Stimulated activated naive CD4-positive, alpha-beta T cell treated with Interleukin-2 at 50 U/mL for 16 hours (primary cell): ENCODE measurements at places on chromosomes 1 and 21.

DNA sequence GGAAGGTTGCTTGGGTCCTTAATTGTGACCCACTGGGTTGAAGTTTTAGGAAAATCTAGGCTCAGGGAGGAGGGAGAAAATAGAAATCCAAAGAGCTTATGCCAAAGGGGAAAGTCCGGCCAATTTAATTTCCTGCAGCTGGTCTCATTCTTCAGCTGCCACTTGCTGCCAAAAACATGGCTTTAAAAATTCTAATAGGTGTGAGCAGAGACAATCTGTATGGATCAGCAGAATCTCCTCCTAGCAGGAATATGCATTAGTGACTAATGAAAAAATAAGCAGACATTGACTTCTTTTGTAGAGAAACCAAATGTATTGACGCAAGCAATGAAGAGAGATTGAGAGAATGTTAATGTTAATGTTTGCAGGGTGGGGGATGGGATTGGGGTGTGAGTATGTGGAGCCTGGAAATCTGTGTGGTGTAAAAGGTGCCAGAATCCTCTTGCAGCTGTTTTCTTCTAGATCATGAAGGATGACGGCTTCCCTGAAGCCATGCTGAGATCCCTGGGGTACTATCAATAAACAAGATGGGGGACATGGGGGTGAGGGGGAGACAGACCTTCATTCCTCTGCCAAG lies 35.3 kb downstream of the VWA5B1 start:
- DNase-seq: no peak

DNA sequence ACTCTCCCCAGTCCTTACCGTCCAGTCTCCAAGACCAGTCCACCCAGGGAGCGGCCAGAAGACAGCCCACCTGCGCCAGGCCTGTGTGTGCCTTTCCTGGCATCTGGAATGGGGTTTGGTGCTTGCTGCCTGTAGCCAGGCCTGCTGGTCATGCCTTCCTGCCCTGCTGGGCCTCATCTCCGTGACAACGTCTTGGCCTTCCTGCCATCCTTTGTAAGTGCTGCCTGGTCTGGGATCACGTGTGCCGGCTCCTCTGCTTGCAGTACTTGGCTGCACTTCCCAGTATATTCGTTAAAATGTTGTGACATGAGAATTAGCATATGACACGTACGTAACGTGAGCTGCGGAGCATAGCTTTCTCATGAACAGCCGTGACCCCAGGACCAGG lies 145.3 kb upstream of the COL6A1 start:
- DNase-seq: no peak

GRCh38 chr1:212203630-212204029 lies 81.6 kb upstream of the PPP2R5A start:
- DNase-seq: no peak

- DNase-seq: no peak
These were observed 8.2 kb downstream of the PI4KB start for GRCh38 chr1:151318975-151319374.

DNA sequence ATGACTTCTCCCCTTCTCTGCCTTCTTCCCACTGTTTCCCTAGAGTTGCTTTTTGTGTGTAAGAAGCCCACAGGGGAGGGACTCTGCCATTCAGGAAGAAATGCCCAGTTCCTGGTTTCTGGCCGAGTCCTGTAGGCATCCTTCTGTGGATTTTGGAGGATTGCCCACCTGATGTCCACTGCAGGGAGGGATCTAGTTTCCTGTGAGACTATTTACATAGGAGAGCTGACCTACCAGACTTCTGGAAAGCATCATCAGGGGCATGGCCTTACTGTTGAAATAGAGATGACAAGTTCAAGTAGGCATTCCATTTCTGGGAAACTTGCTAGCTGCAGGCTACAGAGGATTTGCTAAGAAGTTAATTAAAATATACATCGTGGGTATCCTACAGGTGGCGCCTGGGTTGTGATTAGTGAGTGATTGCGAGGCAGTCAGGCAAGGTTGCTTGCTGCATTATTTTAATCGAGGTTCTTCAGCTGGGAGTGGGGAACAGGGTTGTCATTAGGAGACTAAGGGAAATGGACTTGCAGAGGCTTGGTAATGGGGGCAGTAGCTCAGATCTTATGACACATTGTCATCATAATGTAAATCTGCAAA lies 148.7 kb downstream of the HHAT start:
- DNase-seq: no peak

DNA sequence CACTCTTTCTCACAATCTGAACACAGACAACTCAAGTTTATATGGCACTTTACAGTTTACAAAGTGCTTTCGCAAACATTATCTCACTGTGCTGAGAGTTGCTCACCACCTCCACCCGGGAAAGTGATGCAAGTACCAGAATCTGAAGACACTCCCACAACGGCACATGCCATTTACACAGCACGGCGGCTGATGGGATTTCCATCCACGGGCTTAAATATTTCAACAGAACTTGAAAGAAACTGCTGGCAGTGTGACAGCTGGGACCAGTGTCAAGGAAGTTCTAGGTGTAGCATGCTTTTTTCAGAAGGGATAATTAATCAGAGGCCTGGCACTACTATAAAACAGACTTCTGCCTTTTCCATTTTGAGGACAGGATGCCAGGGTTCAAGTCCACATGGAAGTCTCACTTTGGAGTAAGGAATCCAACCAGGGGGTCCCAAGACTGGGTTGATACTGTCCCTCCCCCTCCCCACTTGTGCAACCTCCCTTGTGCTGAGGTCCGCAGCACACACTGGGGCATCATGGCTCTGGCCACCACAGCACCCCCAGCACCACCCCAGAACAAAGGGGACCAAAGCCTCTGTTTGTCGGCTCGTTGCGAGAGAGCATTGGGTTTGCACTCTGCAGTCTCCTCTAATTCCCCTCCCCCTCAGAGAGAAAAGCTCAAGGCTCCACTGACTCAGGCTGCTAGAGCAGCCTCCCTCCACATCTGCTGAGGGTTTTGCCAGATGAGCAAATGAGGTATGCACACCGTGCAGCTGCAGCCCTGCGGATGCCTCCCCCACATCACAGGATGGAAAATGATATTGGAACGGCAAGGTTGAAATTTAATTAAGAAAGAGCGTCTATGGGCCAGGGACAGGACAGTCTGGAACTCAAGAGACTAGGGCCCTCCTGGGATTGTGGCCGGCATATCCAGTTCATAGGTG lies 154.9 kb downstream of the TGFBR3 start:
- DNase-seq: peak; percentile 26

DNA sequence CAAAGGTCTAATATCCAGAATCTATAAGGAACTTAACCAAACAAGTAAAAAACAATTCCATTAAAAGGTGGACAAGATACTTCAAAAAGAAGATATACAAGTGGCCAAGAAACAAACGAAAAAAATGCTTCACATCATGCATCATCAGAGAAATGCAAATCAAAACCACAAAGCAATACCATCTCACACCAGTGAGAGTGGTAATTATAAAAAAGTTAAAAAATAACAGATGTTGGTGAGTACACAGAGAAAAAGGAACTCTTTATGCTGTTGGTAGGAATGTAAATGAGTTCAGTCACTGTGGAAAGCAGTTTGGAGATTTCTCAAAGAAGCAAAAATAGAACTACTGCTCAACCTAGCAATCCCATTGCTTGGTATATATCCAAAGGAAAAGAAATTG lies 218.6 kb downstream of the SLC44A5 start:
- DNase-seq: no peak

- DNase-seq: no peak
These were observed 25.0 kb downstream of the CRYAA start for GRCh38 chr21:43193651-43194302.

GRCh38 chr1:39164256-39164655 lies 40.2 kb upstream of the MACF1 start:
- DNase-seq: no peak

DNA sequence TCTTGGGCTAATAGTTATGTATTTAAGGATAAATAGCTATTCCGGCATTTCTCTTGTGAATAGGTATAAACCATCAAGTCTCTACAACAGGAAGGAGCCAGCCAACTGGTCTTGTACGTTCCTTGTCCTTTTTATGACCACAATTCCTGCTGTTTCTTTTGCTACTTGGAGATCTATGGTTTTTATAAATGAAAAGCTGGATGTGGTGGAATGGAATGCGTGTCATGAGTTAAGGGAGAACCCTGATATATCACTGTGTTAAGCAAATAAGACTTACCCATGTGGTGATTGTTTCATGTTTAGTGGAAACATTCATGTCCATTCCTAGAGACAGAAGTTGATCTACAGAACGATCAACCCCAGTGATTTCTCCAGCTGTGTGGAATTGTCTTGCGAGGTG lies 282.1 kb downstream of the RPS6KC1 start:
- DNase-seq: no peak

- DNase-seq: no peak
These were observed 195.2 kb downstream of the PBX1 start for GRCh38 chr1:164754088-164754600.

GRCh38 chr1:10065344-10065685 lies 32.6 kb downstream of the UBE4B start:
- DNase-seq: no peak

- DNase-seq: no peak
These were observed 27.6 kb downstream of the CTNNBIP1 start for GRCh38 chr1:9882296-9882944.

GRCh38 chr1:234361102-234361603 lies 12.1 kb upstream of the COA6 start:
- no peak for DNase-seq

DNA sequence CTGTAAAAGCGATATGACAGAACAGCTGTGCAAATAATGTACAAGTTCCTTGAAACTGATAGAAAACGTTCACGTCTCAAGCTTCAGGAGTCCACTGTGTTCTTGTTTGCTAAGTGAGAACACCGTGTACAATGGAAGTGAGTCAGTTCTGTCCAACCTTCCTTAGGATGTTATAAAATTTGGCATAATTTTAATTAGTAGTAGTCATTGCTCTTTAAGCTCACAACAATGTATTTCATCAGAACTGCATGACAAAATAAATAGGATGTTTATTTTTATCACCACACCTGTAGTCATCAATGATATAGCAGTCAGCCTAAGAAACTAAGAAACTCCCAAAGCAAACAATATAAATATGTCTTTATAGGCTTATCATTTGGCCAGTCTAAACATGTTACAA lies 53.0 kb downstream of the RGS2 start:
- no peak for DNase-seq

DNA sequence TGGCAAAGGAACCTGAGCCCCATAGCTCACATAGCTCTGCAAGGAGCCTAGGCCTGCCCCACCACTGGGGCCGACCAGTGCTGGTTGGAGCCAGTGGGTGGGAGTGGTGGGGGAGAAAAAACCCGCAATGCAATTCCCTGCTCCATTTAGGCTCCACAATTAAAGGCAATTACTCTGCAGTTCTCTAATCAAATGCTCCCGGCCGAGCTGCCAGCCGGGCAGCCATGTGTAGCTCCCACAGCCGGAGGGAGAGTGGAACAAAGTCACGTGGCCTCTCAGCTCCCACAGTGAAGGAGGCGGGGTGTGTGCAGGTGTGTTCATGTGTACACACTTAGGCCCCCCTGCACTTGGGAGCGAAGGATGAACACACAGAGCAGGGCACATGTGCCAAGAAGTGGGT lies 81.6 kb downstream of the KIRREL1 start:
- DNase-seq: no peak

DNA sequence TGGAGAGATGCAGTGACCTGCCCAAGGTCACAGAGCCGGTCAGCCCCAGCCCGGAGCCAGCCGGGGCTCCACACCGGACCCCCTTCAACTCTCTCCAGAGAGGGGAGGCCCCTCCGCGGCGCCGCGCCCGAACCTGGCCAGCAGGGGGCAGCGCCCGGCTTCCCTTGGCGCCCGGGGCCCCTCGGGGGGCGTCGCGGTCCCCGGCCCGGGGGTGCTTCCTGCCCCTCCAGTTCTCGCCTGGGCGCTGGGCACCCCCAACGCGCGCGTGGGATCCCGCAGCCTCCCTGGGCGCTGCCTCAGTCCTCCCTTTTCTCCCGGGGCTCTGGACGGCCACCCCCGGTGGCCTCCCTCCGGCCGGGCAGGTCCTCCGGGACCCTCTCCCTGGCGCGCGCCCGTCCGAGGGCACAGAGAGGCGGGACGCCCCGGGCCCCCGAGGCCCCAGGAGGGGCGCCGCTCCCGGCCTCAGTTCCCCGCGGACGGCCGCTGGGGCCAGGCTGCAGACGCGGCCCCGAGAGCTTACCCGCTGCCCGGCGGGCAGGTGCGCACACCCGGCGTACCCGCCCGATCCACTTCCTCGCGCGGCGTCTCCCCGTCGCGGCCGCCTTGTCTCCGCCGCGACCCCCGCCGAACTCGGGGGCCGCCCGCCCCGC lies 406 bp downstream of the HTR1D start:
- DNase-seq: no peak

DNA sequence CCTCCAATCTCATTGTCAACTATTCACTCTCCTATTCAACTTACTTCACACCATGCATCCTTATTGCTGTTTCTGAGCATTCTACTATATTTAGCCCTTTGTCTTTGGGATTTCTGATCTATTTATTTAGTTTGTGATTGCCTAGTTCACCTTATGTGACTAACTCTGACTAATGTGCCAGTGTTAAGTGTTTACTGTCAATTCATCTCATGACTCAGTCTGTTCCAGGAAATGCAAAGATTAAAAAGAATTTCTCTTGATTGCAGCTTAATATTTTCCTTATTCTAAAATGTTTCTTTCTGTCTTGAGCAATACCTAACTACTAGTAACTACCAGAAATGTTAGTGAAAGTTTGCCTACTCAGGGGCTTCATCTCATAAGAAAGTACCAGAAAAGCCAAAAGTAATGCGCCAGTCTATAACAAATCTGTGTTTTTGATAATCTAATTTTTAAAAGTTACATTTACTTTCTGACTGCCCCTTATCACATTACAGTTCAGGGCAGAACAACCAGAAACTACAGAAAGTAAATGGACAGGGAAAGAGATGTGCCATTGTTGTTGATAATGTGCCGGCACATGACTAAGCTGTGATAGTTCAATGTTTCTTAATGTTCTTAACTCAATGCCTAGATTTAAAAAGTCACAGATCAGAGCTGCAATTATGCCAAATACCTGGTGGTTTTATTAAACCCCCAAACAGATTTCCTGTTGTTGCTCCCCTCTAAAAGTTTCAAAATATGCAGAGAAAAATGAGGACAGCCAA lies 556.5 kb downstream of the PTBP2 start:
- no peak for DNase-seq
